ENCODE measurements at places on chromosomes 12 and 14.

- no peak for DNase-seq
Observed at GRCh38 chr12:51631591-51631990, 40.6 kb downstream of the SCN8A start.

DNA sequence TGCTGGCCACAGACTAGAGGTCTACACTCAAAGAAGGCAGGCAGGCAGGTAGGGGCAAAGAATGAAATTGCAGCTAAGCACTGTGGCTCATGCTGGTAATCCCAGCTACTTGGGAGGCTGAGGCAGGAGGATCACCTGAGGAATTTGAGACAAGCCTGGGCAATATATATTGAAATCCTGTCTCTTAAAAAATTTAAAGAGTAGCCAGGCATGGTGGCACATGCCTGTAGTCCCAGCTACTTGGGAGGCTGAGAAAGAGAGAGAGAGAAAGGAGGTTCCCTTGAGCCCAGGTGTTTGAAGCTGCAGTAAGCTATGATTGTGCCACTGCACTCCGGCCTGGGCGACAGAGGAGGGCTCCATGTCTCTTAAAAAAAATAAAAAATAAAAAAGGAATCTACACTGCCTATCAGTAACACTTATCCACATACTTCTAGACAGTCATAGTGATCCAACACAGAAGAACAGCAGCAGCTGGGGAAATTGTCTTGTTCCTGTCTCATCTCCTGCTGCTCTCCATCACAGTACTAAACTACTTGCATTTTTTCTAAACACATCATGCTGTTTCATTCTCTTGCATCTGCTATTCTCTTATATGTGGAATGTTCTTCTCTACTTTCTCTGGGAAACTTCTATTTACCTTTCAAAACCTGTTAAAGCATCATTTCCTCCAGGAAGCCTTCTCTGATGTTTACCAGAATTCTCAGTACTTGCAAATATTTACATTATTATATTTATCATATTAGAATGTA, 57.2 kb downstream of the ATF7 start:
- DNase-seq = no peak

GRCh38 chr12:75951399-75952278, 79.9 kb downstream of the PHLDA1 start:
- DNase-seq = no peak

DNA sequence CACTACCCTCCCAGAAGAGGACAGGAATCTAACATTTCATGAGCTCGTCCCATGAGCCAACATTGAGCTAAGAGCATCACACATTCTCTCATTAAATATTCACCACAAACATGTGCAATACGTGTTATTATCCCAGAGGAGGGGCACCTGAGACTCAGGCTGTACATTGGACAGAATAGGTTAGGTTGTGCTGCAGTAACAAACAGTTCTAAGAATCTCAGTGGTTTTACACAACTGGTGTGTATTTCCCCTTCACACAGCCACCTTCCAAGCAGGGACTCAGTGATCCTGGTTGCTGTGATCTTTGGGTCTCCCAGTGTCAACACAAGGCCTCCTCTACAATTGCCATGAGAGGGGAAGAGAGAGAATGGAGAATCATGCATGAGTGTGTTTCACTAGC, 15.0 kb upstream of the ACTN1 start:
- DNase-seq = no peak

DNA sequence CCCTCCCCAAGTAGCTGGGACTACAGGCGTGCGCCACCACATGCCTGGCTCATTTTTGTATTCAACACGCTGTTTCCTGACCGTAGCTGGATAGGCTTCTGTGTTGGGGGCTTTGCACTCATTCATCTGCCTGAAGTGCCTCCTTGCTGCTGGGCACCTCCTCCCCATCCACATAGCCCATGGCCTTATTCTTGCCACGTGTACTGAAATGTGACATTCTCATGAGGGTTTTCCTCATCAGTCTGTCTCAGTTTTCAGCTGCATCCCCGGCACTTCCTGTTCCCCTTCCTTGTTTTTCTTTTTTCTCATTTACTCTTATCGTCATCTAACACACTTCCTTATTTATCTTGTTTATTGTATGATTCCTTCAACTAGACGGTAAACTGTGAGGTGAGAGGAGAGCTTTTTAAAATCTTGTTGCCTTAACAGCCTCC, 36.6 kb downstream of the RCOR1 start:
- DNase-seq = no peak
